ENCODE measurements at places on chromosomes 7 and 10. TPM values are rescaled to one million over a fixed set of nuclear protein-coding genes. Genes with fewer than 3 reads are reported as not detected.

HOXA13 gene
- total RNA-seq: not detected

LRRC17 gene
- not detected for total RNA-seq

MEOX2 gene
- total RNA-seq: not detected

PLPP4 gene
- total RNA-seq: not detected

RTKN2 gene
- 7.8 TPM for total RNA-seq

THSD7A gene
- not detected for total RNA-seq

ITPRID1 gene
- total RNA-seq: not detected

NRP1 gene
- total RNA-seq: 3.4 TPM

HOXA7 gene
- total RNA-seq: not detected

GIMAP8 gene
- total RNA-seq: 54.5 TPM

SVOPL gene
- not detected for total RNA-seq

HOXA10 gene
- not detected for total RNA-seq

C7orf57 gene
- total RNA-seq: not detected

PDE1C gene
- not detected for total RNA-seq

DNAJC30 gene
- 8.3 TPM for total RNA-seq

CCL24 gene
- total RNA-seq: not detected

PLEKHA8 gene
- total RNA-seq: 7.1 TPM

ASB4 gene
- not detected for total RNA-seq

MARVELD1 gene
- 2.7 TPM for total RNA-seq

FAM25G gene
- total RNA-seq: not detected

EPC1 gene
- total RNA-seq: 49.2 TPM

EBLN1 gene
- not detected for total RNA-seq

LRGUK gene
- 0.27 TPM for total RNA-seq

FAM13C gene
- total RNA-seq: not detected

TSPAN13 gene
- total RNA-seq: 0.61 TPM

SUN3 gene
- not detected for total RNA-seq

C10orf62 gene
- not detected for total RNA-seq

NXPH1 gene
- total RNA-seq: not detected

SLC26A5 gene
- not detected for total RNA-seq

BEND7 gene
- not detected for total RNA-seq

Data from T-helper 1 cell treated with Interleukin-12 subunit alpha and Interleukin-12 subunit beta and Interleukin-4 antibody, amounts not matched to agents 30 ng/mL and 1 ng/mL, for 36 hours (primary cell).